ENCODE measurements at places on chromosomes 5 and 9.

- no peak for DNase-seq
Observed at GRCh38 chr9:23492126-23493002, 333.7 kb downstream of the ELAVL2 start.

- no peak for DNase-seq
Observed at GRCh38 chr5:33299621-33300208, 141.1 kb upstream of the TARS1 start.

DNA sequence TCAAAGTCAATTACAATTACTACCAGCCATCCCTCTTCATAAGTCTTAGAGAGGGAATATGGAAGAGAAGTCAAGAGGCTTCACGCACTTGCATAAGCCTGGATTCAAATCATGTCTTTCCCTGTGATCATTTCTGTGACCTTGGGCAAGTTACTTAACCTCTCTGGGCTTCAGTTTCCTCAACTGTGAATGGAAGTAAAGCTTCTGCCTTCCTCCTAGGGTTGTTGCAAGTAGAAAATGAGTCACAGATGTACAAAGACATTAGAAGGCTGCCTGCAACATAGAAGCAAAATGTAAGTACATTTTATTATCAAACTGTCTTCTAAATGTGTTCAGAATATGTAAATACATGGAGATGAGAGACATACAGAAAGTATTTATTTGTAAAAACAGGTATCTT lies 42.3 kb upstream of the SEMA6A start:
- no peak for DNase-seq

GRCh38 chr5:34571677-34572041 lies 84.5 kb upstream of the RAI14 start:
- no peak for DNase-seq

GRCh38 chr5:56737951-56738606 lies 77.3 kb upstream of the MAP3K1 start:
- DNase-seq = no peak

DNA sequence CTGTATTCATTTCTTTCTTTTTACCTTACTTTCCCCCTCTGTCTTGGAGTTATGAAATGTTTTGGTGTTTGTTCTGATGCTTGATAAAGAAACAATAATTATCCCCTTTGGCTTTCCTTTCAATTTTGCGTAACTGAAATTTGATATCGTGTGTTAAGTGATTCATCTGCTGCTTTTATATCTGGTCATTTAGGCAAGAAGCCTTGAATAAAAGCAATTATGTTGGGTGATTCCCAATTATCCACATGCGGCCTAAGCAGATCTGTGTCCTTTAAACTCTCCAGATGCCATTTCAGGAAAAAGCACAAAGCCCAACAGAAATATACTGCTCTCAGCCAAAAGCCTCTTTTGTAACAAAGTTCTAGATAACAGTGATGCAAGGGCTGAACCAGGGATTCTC lies 92.8 kb downstream of the TAF11L14 start:
- no peak for DNase-seq

- no peak for DNase-seq
Observed at GRCh38 chr9:109975574-109976295, 195.7 kb downstream of the PALM2AKAP2 start.

- no peak for DNase-seq
Observed at GRCh38 chr5:100898504-100899346, 4.4 kb downstream of the ST8SIA4 start.

DNA sequence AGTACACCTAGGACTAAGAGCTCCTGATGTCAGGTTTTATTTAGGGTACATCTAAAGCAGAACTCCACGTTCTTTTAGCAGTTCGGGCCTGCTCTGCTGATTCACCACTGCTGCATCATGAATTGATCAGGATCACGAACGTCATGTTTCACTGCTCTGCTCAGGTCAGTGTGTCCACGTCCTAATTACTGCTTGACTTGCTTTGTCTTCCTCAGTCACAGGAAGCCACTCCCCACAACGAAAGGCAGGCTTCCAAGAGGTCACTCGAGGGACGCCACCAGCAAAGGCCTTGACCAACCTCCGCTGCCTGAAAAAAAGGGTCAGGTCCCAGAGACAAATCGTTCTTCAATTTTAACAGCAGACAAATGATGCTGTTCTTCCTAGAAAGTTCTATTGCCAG lies 40.3 kb downstream of the CTNND2 start:
- no peak for DNase-seq

- DNase-seq = peak; percentile 58
Observed at GRCh38 chr5:43039471-43040286, 440 bp downstream of the ANXA2R start.

DNA sequence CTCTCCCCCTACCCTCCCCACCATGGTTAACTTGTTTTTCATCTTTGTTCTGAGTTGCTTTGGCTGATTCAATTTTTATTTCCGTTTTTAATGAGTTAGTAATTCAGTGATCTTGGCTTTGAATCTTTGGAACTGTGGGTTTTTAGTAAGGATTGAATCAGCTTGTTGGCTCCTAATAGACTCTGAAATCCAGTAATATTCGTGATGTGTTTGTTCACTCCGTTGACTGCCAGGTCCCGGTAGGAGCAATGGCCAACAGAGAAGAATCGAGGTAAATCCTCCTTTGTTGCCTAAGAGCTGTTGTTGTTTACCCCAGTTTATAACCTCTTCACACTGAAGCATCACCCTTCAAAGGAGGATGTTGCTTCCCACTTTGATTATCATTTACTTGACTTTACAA lies 92.7 kb downstream of the PCSK1 start:
- DNase-seq = no peak

GRCh38 chr9:93088656-93089015 lies 7.4 kb upstream of the CARD19 start:
- no peak for DNase-seq

GRCh38 chr9:99180662-99181061 lies 41.1 kb downstream of the ALG2 start:
- no peak for DNase-seq

- no peak for DNase-seq
Observed at GRCh38 chr5:78637468-78637867, 11.1 kb downstream of the LHFPL2 start.

GRCh38 chr9:123162791-123163345 lies 105.5 kb downstream of the STRBP start:
- no peak for DNase-seq

DNA sequence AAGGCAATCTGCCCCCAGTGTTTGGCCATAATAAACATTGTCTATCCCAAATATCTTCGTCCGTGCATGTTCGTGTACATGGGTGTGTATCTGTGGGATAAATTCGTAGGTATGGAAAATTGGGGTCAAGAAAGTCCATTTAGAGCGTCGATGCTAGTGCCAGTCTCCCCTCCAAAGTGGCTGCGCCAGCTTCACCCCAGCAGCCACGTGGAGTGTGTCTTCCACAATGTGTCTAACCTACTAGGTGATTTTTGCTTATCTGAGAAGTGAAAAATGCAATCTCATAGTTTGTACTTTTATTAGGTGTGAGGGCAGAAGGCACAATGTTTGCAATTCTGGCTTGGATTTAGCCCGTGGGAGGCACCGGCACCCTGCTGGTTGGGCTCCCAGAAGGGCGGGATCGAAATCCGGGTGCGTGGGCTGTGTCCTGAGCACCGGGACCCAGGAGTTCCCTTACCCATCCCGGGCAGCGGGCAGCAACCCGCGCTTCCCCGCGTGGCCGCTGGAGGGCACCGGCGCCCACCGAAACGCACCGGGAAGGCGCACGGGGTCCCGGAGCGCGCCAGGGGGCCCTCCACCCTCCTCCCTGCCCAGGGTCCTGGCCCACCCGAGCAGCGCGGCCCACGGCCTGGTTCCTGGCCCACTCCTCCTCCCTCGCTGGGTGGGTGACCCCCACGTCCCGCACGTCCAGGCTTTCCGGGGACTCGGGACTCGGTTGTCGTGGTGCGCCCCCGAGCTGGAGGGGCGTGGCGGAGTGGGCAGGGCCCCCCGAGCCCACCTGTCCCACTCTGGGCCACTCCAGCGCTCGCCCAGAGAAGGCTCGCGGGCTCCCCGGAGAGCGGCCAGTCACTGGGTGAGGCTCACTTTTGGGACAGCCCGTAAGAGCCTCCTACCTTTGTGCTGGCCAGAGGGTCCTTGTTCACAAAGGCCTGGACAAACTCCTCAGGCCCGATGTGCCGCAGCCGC lies 55.4 kb upstream of the RNF130 start:
- no peak for DNase-seq

DNA sequence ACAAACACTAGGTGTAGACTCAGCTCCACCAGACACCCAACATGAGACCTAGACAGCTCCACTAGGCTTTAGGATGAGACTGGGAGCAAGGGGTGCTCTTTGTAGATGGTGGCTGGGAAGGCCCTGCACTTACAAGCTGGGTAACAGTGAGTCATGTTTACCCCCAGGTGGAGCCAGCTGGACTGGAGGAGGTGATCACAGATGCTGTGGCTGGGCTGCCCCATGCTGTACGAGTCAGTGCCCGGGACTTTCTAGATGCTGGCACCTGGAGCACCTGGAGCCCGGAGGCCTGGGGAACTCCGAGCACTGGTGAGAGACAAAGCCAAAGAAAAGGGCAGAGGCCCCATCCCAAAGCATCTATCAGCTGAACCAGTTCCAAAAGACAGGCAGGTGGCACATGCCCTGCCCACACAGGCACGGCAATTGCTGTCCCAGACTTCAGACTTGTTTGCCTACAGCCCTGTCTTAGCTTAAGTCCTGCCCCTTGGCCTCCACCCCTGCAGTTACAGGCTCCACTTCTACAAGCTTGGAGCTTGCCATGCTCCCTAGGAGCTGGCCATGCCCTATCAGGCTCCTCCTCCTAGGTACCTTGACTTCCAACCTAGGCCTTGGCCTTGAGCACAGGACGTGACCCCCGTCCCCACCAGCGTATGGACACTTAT lies 2.7 kb downstream of the CCL27 start:
- DNase-seq = no peak

DNA sequence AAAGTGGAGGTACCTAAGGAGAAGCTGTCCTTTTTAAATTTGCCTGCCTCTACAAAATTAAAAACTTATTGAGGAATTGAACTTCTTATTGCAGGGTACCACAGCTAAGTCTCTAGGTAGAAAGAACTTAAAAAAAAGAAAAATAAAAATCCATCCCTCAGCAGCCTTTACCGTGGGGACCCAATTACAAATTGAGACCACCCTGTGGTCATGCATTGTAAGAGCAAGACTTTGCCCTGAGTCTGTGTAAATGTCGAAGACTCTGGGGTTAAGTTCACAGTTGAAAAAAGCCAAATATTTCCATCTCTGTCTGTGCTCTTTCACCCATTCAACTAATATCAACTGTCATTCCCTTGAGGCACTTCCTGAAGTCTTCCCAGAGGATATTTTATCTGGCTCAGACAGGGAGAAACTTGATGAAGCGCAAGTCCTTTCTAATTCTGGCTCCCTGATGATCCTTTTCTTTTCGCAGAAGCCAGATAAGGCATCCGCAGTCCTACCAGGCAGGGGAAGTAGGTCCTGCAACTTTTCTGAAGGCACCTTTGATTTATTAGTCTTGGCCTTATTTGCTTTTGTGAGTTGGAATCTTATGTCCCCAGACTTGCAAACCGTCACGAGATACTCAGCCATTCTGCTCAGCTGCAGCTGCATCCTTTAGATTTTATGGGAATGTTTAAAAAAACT lies 323.8 kb upstream of the WWC1 start:
- no peak for DNase-seq

DNA sequence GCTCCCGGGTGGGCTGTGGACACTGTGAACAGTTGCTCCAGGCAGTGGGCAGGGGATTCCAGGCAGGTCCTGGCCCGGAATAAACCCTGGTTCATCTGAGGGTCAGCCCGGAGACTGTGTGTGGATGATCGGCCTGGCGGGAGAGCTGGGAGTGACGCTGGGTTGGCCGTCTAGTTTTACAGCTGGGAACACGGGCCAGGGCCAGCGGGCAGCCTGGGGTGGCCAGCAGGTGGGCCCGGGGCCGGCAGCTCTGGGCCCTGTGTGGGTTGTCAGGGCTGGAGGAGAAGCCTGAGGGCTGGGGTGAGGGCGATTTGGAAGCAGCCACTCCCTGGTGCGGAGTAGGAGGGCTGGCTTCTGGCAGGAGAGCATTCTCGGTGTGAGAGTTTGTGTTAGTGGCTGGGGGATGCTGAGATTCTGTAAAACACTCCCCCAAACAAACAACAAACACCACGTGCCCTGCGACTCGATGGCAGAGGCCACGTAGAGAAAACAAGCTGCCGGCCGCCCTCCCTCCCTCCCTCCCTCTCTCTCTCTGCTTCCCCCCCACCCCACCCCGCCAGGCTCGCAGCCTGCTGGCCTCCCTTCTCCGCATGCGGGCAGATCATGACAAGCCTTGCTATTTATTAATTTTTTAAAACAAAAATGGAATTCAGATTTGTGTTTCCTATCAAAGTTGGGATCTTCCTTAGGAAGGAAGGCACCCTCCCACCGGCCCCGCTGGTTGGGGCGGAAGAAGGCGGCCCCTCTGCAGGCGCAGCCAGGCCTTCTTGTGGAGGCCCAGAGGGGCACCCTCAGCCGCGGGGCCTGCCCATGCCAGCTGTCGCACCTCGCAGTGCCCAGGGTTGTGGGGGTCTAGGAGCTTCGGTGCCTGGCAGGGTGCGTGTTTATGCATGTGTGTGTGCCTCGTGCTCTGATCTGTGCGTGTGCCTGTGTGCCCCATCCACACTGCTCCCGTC lies 49.5 kb downstream of the RXRA start:
- no peak for DNase-seq

DNA sequence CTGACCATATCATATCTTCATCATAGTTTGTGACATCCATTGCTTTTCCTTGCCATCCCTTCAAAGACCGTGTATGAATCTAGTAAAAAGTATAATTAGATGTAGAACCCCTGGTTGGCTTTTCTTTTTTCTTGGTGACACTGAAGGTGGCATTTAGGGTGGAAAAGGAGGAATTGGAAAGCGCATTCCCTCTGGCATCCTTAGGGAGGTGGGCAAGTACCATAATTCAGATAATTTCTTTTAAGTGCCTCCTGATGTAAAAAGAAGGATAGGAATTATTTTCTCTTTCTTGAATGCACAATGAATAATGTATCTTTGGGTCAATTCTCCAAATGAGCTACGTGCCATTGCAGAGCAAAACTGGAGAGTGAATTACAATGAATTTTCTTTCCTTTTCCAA lies 73.2 kb upstream of the SMARCA2 start:
- DNase-seq = no peak

DNA sequence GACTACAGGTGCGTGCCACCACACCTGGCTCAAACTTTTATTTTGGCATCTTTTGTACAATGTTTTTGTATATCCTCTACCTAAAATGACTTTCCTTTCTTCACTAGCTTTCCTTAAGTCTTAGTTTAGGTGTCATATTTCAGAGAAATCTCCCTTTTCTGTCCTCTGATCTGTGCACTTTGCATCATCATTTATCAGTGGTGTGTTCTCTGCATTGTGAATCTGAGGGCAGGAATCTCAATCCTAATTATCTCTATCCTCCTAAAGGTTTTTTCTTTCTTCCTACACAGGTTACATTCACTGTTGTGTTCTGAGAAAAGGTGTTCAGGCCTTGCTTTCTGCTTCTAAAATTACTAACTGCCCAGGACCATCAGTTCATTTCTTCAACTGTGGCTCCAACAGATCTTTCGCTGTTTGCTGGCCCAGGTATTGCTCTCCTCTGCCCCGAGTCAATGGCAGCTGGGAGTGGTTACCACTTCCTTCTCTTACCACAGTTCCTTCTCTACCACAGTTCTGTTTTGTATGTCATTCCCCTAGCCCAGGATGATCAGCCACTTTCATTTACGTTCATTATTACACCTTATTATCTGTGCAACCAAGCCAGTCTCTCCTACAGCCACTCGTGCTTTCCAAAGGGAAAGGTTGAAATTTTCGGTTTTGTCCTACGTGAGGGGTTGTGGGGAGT lies 14.0 kb downstream of the TGFBR1 start:
- DNase-seq = peak; percentile 31
